GM23248 (cell line): ENCODE measurements at places on chromosomes 1 and 21.
A peak's percentile ranks its signal among the peaks of the same experiment; 100 is the strongest.

DNA sequence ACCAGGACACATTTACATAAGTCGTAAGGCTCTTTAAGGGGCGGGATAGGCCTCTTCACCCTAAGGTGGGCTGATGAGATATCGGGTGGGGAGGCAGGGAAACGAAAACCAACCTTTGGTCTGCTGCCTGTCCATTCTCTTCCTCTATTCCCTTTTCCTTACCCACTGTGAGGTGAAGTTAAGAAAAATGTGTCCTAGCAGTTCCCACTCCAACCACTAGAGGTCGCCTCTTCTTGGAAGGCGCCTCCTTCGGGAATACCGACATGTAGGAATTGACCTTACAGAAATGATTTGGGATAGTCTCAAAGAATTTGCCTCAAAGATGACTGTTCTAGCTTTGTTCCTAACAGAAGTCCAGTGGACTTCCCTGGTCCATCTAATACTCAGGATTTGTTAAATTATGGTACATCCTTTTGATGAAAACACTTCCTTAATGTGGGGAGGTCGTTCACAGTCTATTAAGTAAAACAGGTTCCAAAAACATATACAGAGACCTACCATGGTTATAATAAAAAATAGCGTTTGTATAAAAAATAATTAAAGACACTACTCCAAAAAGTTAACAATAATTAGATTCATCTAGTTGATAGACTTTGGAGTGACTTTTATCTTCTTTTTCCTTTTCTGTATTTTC lies 14.1 kb downstream of the AZIN2 start:
- peak; percentile 69 for DNase-seq

- DNase-seq = no peak
Measured at GRCh38 chr1:205230982-205231381, 3.2 kb downstream of the TMCC2 start.

DNA sequence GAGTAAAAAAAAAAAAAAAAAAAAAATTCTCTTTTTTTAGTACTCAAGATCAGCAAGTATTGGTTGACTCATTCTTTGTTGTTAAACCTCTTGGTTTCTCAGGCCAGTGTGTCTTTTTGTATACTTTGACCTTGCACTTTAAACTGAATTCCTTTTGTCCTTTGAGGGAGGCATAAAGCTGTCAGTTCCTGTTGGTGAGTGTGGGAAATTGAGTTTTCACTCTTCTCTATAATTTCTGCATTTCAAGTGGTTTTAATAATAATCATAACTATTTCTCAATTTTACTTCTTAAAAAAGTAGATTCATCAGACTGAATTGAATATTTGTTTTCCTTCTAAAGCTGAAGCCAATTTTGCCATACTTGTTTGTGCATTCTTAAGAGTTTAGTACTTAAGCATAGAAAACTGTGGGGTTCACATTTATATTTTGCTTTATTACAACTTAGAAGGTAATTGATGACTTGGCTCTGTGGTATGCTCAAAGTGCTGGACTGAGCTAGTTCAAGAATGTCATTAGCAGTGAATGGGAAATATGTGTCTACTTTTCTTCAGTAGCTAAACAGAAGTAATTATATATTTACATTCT lies 43.4 kb downstream of the ITSN1 start:
- peak; percentile 82 for DNase-seq

DNA sequence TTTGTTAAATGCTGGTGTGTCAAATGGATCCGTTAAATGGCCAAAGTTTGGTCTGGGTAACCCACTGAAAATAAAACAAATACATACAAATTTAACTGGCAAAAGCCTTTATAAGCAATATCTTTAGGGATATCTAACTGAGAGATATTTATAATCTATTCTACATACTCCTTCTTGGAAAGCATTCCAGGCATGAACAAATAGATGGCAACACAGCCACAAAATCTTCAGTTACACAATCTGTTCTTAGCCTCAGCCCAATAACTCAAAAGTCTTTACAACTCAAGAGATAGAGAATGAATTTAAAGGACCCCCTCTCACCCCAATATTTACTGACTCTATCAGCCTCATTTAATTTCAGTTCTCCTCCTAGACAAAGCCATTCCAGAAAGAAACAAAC lies 58.7 kb downstream of the NRDC start:
- peak; percentile 42 for DNase-seq

- DNase-seq = no peak
Measured at GRCh38 chr1:237219751-237220642, 178.0 kb downstream of the RYR2 start.

DNA sequence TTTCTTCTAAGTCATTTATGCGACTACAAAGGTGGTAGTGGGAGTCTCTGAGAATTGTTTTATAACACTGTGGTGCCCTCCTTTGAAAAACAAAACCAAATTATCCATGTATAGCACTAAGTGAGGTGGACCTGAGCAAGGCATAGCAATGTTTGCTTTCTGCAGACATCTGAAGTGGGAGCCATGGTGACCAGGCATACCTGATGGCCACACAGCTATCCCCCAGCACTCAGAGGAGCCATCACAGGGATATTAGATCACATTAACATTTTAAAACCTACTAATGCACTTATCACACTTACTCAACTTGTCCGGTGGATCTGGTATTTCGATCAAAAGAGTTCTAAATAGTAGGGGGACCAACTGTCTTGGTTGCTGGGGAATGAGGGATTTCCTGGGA lies 24.8 kb upstream of the AVPR1B start:
- DNase-seq = no peak

GRCh38 chr1:10643607-10644306 lies 152.7 kb downstream of the CASZ1 start:
- no peak for DNase-seq

- no peak for DNase-seq
Measured at GRCh38 chr1:37868466-37868865, 9.1 kb upstream of the MTF1 start.

DNA sequence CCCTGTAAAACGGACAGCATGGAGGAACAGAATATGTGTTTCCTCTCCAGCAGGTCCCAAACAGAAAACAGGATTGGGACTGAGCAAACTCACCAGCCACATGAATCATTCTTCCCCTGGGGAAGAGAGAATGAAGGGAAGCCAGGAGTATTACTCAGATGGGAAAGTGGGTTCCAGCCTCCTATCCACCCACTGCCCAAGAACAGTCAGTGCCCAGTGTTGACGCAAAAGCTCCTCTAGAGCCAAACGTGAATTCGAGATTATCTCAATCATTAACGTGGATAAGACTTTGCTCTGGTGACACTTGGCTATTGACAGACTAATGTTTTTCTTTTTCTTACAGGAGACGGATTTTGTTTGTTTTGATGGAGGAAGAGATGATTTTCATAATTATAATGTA lies 9.3 kb downstream of the MIA3 start:
- peak; percentile 96 for DNase-seq

GRCh38 chr1:31073044-31073443 lies 7.5 kb upstream of the PUM1 start:
- DNase-seq = no peak

GRCh38 chr1:230010603-230011332 lies 56.3 kb upstream of the GALNT2 start:
- DNase-seq = no peak

- DNase-seq = no peak
Measured at GRCh38 chr1:37616330-37616729, 18.4 kb downstream of the RSPO1 start.

DNA sequence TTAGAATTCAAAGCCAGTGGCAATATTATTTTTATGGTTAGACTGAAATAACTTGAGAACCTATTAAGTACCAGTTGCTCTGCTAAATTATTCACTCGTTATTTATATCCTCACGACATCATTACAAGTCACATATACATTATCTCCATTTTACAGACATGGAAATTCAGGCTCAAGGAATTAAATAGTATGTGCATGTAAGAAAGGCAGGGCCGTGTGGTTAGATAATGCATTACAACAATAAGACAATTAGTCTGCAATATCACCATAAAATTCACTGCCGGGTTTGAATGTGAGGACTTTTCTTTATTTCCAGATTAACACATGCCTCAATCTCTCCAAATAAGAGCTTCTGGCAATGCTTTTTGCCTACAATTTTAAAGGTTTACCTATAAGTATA lies 523.4 kb downstream of the PTBP2 start:
- DNase-seq = no peak

GRCh38 chr1:188668083-188668482 lies 1809.6 kb downstream of the BRINP3 start:
- no peak for DNase-seq

GRCh38 chr1:52919723-52920483 lies 1.6 kb downstream of the ECHDC2 start:
- DNase-seq = no peak

DNA sequence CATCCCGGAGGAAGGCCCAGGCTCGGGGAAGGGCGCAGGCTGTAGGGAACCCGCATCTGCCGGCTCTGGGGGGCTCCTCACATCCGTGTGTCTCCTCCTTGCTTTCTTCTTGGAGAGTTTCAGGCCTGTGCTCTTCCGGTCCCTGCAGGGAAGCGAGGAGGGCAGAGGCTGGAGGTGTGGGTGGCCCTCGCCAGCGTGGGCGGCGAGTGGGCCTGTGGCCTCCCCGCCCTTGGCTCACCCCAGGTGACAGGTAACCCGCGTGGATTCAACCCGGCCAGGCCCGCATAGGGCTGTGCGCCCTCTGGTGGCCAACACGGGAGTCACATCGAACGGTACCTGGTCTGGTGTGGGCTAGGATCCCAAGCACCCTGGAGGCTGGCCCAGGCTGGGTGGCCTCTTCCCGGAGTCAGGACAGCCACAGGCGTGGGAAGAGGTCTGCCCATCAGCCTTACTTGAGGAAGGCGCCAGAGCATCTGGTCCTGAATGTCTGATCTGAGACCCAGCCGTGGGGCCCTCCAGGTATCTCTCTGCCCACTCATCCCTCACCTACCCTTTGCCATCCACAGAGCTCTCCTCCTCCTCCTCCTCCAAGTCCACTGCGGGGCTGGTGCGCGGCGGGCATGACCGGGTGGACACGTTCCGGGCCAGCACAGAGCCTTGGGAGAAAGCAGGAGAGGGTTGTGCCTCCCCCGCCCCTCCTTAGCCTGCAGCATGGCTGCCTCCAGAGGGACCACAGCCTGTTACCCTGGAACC lies 9.6 kb upstream of the TNFRSF25 start:
- DNase-seq = peak; percentile 57

DNA sequence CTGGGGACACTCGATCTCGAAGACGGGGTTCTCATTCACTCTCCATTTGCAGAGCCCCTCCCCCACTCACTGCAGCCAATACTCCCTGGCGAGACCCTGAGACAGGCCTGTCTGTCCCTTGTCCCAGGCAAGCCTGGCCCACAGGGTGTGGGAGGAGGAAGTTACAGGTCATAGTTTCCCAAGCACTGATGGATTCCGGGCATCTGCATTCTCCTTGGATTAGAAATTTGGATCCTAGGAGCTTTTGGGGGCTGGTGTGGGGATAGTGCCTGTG lies 11.3 kb downstream of the WNT3A start:
- no peak for DNase-seq

DNA sequence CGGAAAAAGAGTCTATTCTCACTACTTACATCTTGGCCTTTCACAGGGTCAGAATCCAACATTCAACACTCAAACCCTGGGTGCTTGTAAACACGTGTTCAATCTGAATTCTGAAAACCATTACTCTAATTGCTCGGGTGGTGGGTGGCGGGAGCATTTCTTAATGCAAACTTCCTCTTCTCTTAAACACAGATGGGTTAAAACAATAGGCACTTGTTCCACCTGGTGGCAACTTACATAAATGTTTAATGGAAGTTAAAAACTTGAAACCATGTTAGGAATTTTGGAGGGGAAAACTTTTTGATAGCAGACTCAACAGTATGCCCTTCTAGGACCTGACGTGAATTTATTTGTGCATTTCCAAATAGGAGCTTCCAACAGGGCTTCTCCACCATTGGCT lies 23.4 kb upstream of the TDRD10 start:
- DNase-seq = peak; percentile 45

DNA sequence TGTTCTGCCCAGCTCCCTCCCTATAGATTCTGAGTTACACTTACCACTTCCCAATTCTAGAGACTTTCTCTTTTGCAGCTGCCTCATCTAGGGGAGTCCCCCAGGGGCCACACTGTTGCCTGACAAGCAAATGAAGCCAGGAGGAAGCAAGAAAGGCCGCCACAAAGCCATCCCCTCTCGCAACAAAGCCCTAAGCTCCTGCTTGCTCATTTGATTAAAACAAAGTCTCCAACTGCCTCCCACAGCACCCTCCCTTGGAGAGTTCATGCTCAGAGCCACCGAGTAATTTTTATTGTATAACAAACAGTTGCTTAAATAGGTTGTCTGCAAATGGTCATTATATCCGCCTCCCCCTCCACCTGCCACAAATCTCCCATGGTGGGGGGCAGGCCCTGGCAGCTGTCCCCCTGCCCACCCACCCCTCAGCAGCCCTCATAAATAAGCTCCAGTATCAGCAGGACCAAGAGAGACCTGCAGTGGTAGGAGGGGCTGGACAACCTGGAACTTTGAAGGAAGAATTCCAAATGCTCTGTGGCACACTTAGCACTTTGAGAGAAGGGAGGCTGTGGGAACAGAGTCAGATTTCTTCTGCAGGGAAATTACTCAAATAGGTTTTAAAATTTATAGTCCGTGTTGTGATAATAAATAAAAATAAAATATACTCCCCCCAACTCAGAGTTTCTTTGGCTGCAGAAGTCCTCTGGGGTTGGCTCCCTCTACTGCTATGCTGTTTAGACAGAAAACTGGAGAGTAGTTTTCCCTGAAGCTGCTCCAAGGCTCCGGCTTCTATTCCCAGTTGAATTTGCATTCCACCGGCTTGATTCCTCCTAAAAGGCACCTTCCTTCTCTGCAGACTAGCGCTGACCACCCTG lies 237.5 kb downstream of the TTLL7 start:
- no peak for DNase-seq

DNA sequence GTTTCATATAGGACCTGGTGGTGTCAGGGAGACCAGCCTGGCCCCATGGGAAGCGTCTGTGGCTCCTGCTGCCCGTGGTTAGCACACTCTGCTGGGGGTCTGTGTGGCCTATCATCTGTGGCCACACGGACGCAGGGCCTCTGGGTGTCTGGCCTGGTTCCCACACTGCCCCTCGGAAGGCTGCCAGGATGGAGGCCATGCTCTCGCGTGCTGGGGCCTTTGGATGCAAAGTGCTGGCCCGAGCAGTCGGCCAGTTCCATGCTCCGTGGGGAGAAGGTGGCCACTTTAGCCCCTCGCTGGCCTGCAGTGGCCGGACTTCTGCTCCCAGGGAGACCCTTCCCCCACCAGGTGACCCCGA lies 20.8 kb upstream of the LRRC3 start:
- DNase-seq = no peak

DNA sequence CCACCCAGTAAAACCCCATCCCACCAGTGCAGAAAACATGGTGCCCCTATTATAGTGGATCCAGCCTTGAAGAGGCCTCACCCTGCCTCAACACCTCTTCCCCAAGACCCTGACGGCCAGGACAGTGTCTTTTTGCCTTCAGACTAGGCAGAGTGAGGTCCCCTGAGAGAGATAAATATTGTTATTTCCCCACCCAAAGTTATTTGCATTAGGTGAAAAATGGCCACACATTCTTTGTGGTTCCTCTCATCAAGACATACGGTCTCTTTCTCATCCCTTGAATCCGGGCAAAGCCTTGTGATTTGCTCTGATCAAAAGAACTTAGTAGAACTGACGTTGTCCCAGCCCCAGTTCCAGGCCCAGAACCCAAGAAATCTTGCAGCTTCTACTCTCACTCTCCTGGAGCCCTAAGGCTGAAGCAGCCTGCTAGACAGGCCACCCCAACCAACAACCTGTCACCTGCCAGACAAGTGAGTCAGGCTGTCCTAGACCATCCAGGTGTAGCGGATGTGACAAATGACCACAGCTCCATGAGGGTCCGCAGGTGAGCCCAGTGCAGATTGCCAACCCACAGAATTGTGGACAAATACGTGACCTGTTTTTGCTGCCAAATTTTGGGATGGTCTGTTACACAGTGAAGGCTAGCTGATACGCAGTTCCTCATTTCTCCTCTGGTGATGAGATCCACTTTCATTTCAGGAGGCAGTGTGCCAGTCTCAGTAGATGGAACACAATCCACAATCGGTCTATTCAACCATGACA lies 8.1 kb upstream of the SSU72 start:
- DNase-seq = no peak
